ENCODE measurements at places on chromosomes 11 and 22.
A peak's percentile ranks its signal among the peaks of the same experiment; 100 is the strongest.

GRCh38 chr11:304061-304506, 3.5 kb upstream of the IFITM2 start:
- DNase-seq = no peak

DNA sequence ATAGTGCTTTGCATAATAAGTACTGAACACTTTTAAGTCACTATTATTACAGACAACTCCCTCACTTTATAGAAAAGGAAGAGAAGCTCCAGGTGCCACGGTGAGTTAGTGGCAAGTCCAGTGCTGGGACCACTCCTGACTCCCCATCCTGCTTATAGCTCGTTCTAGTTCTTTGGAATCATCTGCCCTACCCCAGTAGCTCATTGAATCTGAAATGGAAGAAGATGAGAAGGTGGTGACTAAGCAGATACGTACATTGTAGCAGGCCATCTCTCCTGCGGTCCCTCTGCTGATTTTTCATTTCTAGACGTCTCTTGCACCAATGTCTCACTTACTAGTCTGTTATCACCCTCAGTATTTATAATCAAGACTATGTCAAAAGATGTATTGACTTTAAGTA, 21.6 kb downstream of the MMP20 start:
- DNase-seq = no peak

GRCh38 chr11:67268081-67268961, 2.0 kb downstream of the GRK2 start:
- peak; percentile 64 for DNase-seq

GRCh38 chr11:61347916-61348461, 13.7 kb downstream of the CYB561A3 start:
- no peak for DNase-seq

DNA sequence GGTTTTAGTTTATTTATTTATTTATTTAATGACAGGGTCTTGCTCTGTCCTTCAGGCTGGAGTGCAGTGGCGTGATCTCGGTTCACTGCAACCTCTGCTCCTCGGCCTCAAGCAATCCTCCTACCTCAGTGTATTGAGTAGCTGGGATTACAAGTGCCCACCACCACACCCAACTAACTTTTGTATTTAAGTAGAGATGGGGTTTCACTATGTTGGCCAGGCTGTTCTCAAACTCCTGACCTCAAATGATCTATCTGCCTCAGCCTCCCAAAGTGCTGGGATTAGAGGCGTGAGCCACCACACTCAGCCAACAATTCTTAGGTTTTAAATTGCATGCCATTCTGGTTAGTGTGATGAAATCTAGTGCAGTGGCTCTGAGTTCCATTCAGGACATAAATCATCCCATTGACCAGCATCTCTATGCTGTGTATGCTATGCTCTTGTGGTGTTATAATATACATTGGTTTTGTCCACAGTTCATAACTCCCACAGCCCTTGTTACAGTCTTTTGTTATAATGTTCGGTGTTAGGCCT, 28.5 kb downstream of the ZNF280B start:
- no peak for DNase-seq

- no peak for DNase-seq
Observed at GRCh38 chr22:31448382-31448781, 41.3 kb downstream of the EIF4ENIF1 start.

DNA sequence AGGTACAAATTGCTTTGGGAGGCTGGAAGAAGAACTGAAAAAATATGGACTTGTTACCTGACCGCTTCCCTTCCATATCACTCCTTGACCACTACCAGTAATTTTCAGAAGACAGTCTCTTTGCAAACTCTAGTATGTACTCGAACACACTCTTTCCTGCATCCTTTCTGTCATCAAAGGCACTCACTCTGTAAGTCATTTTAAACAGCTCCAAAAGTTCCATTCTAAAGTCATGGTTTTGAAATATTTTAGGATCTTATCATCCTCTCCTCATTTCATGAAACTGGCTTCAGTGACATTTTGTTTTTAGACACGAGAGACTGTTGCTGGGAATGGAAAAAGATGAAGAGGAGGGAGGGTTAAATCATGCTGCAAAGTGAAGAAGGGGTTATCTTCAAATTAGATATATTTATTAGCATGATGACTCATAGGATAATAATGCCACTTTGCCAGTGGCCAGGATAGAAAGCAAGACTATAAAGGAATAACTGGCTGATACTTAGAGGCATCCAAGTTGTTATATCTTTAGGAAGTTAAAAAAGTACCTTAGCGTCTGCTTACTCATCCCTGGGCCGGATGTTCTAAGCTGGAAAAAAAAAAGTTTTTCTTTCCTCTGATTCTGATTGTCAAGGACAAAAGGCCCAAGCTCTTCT, 549.3 kb downstream of the METTL15 start:
- no peak for DNase-seq

GRCh38 chr11:73965076-73965763, 14.4 kb downstream of the DNAJB13 start:
- no peak for DNase-seq

DNA sequence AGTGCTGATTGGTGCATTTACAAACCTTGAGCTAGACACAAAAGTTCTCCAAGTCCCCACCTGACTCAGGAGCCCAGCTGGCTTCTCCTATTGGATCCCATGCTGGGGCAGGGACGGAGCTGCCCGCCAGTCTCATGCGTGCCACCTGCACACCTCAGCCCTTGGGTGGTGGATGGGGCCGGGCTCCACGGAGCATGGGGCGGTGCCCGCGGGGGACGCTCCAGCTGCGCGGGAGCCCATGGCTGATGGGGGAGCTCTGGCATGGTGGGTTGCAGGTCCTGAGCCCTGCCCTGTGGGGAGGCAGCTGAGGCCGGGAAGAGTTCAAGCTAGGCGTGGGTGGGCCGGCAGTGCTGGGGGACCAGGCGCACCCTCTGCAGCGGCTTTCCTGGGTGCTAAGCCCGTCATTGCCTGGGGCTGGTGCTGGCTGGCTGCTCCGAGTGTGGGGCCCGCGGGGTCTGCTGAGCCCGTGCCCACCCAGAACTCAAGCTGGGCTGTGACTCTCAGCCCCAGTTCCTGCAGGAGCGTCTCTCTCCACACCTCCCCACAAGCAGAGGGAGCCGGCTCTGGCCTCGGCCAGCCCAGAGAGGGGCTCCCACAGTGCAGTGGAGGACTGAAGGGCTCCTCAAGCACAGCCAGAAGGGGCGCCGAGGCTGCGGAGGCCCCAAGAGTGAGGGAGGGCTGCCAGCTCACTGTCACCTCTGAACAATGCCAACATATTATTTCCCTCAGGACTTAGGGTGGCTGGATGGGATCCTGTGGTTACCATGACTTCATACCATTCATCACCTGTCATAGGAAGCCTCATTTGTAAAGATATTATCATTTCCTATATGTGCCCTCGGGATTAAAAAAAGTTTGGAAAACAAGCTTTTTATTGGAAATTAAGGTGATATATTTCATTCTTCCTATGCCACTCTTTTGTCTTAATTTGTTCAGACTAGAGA, 688.7 kb downstream of the ETS1 start:
- no peak for DNase-seq

DNA sequence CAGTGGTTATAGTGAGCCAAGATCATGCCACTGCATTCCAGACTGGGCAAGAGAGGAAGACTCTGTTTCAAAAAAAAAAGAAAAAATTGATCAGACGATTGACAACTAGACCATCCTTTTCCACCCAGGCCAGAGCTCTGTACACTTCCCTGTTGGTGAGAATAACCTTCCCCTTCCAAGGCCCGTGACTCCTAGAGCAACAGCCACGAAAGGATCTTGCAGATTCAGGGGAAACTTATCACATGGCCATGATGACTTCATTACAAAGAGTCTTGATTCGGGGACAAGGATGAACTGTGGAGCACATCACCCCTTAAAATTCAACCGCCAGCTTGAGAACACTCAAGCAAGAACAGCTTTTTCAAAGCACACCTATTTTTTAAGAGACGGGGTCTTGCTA, 10.3 kb downstream of the CD5 start:
- no peak for DNase-seq

GRCh38 chr11:34446386-34446785, 7.7 kb downstream of the CAT start:
- no peak for DNase-seq

GRCh38 chr11:119115484-119116234, 5.7 kb upstream of the HINFP start:
- no peak for DNase-seq

- DNase-seq = no peak
Observed at GRCh38 chr11:76659672-76660532, 10.6 kb downstream of the LRRC32 start.

- DNase-seq = no peak
Observed at GRCh38 chr22:47337161-47337621, 574.7 kb downstream of the TBC1D22A start.

DNA sequence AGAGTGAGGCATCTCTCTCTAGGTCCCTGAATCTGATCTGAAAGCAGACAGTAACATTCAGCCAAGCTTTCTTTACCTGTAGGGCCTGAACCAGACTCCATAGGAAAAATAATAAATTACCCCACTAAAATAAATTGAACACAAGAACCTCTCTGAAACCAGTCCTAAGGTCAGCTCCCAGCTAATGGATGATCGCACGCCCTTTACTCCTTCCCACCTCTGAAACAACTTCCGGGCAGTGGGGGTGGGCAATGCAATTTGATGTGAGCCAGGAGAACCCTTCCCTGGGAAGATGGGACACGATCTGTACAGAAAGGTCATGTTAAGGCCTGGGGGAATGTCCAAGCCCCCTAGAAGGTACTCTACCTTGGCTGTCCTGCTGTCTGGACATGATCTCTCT, 71.2 kb downstream of the MICAL3 start:
- no peak for DNase-seq

DNA sequence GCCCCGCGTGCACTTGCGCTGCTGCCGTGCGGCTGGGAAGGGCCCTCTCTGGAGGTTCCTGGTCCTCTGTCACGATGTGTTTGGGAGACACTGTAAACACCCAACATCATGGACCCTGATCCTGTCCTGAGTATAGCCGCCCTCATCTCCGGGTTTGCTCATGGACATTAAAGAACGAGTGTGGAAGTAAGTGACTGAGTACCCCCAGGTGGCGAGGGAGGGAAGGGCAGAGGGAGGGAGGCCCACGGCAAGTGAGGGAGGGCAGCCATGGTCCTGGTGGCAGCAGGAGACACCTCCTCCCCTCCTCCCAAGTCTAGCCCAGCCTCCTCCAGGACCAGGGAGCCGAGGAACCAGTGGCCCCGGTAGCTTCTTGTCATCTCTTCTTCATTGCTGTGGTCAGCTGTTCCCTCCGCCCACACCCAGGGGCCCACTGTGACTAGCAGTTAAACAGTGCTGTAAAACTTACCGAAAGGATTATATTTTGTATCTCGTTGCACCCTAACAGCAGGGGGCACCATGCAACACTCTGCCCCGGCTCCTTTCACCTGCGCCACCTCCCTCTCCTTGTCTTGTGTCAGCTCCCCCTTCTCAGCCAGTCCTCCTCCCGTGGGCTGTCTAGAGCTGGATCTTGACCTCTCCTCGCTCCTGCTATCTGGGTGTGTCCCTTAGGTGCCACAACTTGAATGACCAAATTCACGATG, 566.5 kb upstream of the B3GAT1 start:
- no peak for DNase-seq

GRCh38 chr11:96313163-96313562, 29.8 kb downstream of the MAML2 start:
- DNase-seq = no peak

DNA sequence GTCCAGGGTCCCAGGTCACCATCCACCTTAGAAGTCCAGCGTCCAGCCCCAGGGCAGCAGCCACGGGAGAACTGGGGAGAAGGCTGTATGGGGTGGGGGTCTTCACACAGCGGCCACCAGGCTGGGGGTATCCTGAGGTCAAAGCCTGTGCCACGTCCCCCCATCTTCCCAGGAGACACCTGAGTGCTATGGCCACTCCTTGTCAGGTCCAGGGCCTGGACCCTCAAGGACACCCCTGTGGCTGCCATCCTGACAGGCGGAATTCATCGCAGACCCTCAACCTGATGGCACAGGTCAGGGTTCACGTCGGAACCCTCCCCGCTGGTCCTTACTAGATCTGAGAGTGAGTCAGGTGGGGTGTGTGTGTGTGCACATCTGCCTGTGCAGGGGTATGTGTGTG, 18.6 kb downstream of the BRSK2 start:
- no peak for DNase-seq

- no peak for DNase-seq
Observed at GRCh38 chr22:20741634-20742581, 32.0 kb upstream of the SERPIND1 start.

- no peak for DNase-seq
Observed at GRCh38 chr22:41094041-41094593, 1.7 kb downstream of the EP300 start.

DNA sequence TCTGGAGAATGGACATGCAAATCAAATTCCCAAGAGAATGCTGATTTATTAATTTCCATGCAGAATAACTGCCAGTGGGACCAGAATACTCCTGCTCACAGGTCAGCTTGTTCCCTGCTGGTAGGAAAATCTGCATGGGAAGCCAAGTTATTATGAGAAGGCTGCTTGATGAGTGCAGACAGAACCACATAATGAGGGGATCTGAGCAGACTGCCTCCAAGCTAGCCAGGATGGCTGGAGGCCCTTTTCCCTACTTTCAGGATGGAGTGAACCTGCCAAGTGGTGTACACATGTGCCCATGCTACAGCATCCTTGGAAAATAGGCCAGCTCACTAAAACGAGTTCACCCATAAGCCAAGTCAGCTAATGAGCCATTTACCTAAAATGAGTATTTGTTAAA, 55.2 kb upstream of the ZBED5 start:
- no peak for DNase-seq

Measured in NK-92 treated with Interleukin-12 subunit alpha and Interleukin-12 subunit beta, amount 100 ng/mL, for 24 hours (cell line).